Right renal cortex interstitium (tissue), 3 donors: ENCODE measurements at places on chromosomes 4 and X.
A peak's percentile ranks its signal among the peaks of the same experiment; 100 is the strongest.

DNA sequence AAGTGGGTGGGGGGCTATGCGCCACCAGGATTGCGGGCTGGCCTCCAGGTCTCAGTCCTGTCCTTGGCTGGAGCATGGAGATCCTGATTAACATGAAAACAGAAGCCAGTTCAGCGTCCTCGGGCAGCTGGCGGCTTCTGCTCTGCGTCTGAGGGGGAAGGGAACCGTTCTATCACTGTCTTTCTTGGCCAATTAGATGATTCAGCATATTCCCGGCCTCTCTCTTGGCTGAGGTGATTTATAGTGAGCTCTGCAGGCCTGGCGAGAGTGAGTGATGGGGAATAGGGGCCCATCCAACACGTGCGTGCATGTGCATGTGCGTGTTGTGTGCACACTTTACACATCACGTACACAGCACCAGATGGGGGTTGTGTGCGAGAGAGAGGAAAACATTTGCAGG, 145.8 kb upstream of the ATP6AP2 start:
- DNase-seq = no peak

- DNase-seq = no peak
Measured at GRCh38 chr4:41719417-41719816, 29.1 kb downstream of the PHOX2B start.

- no peak for DNase-seq
Measured at GRCh38 chr4:8470451-8471024, 30.0 kb downstream of the TRMT44 start.

DNA sequence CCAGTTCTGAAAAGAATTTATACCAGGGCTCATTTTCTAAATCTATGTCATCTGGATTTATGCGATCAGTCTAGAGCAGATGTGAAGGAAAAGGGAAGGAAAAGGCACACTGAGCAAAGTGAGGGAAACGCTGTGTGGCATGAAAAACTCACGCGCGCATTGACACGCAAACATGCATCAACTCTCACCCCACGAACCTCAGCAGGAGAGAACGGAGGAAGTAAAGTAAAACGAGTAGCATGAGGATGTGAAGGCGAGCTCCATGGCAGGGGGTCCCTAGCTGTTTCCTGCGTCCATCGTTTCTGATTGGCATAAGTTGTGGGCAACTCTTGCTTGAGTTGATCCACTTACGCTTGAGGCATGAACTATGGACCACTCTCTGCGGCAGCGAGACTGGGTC, 102.8 kb upstream of the PDLIM3 start:
- no peak for DNase-seq

GRCh38 chr4:68373513-68373912, 23.6 kb upstream of the YTHDC1 start:
- DNase-seq = peak; percentile 45

- DNase-seq = no peak
Measured at GRCh38 chr4:42954963-42955669, 62.6 kb downstream of the GRXCR1 start.
